ENCODE measurements at places on chromosomes 6 and 20. TPM values are rescaled to one million over a fixed set of nuclear protein-coding genes. Genes with fewer than 3 reads are reported as not detected.

SCGN gene
- 47.1 TPM for total RNA-seq

LY86 gene
- total RNA-seq, result not detected

SLC22A2 gene
- not detected for total RNA-seq

ABHD16B gene
- total RNA-seq, result not detected

COL9A1 gene
- 0.31 TPM for total RNA-seq

MRPS26 gene
- 67.3 TPM for total RNA-seq

FGD2 gene
- not detected for total RNA-seq

ARMH2 gene
- total RNA-seq, result not detected

MAPK13 gene
- total RNA-seq, result 29.4 TPM

CTCFL gene
- total RNA-seq, result 0.07 TPM

SCUBE3 gene
- total RNA-seq, result 14.7 TPM

CLVS2 gene
- total RNA-seq, result 0.62 TPM

HCK gene
- not detected for total RNA-seq

COL11A2 gene
- total RNA-seq, result 11.9 TPM

TSPO2 gene
- not detected for total RNA-seq

DDX39B gene
- total RNA-seq, result 636 TPM

ZNF217 gene
- 78.1 TPM for total RNA-seq

ENTPD6 gene
- total RNA-seq, result 78.3 TPM

ZDHHC14 gene
- 15.6 TPM for total RNA-seq

RAD21L1 gene
- not detected for total RNA-seq

SLC23A2 gene
- total RNA-seq, result 16.4 TPM

SLC17A3 gene
- total RNA-seq, result not detected

ELOVL4 gene
- total RNA-seq, result 9.1 TPM

DZANK1 gene
- 6.5 TPM for total RNA-seq

TMEM244 gene
- not detected for total RNA-seq

SLC35F1 gene
- total RNA-seq, result 6.1 TPM

SAMD3 gene
- total RNA-seq, result 3.3 TPM

PGC gene
- 56.6 TPM for total RNA-seq

Data from type B pancreatic cell (in vitro differentiated cells).